ENCODE measurements at places on chromosomes 2 and 18.

DNA sequence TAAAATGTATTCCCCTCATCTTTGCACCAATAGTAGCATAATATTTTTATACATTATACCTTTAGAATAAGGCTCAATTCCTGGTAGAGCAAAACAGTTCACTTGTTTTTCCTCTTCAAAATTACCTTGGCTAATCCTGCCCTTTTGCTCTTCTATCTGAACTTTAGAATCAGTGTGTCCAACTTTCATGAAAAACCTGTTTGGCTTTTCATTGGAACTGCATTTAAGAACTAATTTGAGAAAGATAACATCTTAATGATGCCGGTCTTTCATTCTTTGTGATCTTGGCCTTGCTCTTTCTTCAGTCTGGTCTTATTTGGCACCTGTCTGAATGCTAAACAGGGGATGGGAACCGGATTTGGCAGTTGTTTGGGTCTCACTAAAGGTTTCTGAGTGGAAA lies 112.9 kb upstream of the CD302 start:
- no peak for DNase-seq
- H3K27ac ChIP-seq: no peak overlapping the region
- H3K36me3 ChIP-seq: no peaks in the 10 kb centered on the region
- H3K4me1 ChIP-seq: no peaks in the 10 kb centered on the region

DNA sequence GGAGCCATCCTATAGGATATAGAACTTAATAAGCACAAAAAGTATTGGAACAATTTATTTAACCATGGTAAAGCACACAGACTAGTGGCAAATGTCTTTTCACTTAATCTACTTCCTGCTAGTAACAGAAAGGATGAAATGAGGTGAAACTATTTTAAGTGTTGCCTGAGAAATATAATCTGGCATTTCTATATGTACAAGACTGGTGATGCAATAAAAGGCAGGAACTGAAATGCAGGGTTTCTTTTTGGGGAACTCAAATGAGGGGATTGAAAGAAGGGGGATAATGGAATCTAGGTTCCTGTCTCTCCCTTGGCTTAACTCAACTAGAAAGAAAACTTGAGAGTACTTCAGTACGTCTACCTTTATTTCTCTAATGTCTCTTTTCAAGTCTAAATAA lies 122.3 kb downstream of the MEMO1 start:
- H3K36me3 ChIP-seq: peaks cover 4% of the 10 kb centered on the region
- H3K27ac ChIP-seq: no peak overlapping the region
- H3K4me1 ChIP-seq: no peaks in the 10 kb centered on the region
- H3K27me3 ChIP-seq: no peaks in the 10 kb centered on the region
- peak; percentile 11 for DNase-seq

GRCh38 chr2:85394261-85394681 lies 15.9 kb downstream of the CAPG start:
- peaks cover 7% of the 10 kb centered on the region for H3K4me1 ChIP-seq
- no peak for DNase-seq
- H3K36me3 ChIP-seq: peaks cover 39% of the 10 kb centered on the region
- no peak overlapping the region for H3K4me3 ChIP-seq

- no peak overlapping the region for H3K4me3 ChIP-seq
- H3K4me1 ChIP-seq: no peaks in the 10 kb centered on the region
- peak; percentile 73 for DNase-seq
- no peaks in the 10 kb centered on the region for H3K36me3 ChIP-seq
Observed at GRCh38 chr2:22596306-22596705, 788.7 kb upstream of the KLHL29 start.

DNA sequence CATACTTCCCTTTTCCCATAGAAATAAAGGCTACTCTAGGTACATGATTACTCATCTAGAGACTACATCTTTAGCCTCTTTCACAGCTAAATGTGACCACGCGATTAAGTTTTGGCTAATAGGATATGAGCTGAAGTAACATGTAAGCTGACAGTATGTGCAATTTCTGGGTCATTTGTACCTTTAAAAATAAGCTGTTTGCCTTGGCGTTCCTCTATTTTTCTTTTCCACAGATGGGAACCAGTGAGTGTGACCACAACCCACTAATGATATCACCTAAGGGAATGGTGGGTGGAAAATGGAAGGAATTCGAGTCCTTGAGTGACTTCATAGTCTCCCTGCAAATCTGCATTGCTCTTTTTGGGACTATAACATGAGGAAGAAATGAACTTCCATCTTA lies 11.7 kb upstream of the NABP1 start:
- H3K27me3 ChIP-seq: no peaks in the 10 kb centered on the region
- no peak overlapping the region for H3K27ac ChIP-seq
- H3K4me1 ChIP-seq: no peaks in the 10 kb centered on the region
- H3K36me3 ChIP-seq: no peaks in the 10 kb centered on the region
- no peak overlapping the region for H3K4me3 ChIP-seq
- DNase-seq: no peak

DNA sequence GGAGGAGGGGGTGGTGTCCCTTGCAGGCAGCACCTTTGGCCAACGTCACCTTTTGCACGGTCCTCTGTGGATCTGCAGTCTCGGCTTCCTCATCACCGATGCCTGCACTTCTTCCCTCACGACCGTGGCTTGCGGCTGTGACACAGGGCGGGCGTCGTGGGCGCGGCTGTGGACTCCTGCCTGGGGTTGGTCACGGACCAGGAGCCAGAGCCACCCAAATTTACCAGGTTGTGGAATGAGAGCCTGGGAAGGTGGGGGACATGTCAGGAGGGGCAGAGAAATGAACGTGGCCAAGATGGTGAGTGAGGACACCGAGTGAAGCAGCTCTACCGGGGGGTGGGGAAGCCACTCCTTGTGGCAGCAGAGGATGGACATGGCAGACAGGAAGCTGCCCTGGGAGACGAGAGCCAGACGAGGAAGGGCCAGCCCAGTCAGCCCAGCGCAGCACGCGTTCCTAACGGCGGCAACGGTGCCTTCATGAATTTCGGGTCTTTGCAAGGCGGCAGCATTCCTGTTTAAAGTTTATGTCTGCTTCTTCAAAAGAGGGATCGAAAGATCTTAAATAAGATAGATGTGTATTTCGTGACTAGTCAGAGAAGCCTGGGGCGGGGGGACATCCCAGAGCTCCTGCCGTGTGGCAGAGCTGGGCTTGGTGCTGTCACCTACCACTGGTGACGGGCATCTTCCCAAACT lies 84.2 kb downstream of the LRRFIP1 start:
- H3K36me3 ChIP-seq: peaks cover 31% of the 10 kb centered on the region
- DNase-seq: no peak
- H3K27ac ChIP-seq: no peak overlapping the region
- no peaks in the 10 kb centered on the region for H3K27me3 ChIP-seq

DNA sequence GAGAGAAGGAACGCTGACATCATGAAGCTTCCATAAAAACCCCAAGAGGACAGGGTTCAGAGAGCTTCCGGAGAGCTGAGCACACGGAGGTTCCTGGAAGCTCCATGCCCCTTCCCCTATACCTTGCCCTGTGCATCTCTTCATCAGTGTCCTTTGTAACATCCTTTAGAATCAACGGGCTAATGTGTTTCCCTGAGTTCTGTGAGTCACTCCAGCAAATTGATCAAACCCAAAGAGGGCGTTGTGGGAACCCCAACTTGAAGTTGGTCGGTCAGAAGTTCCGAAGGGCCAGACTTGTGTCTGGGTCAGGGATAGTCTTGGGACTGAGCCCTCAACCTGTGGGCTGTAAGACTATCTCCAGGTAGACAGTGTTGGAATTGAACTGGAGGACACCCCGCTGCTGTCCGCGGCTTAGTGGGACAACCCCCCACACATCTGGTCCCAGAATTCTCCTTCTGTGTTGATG lies 25.9 kb upstream of the GPR55 start:
- no peak overlapping the region for H3K27ac ChIP-seq
- DNase-seq: no peak
- no peaks in the 10 kb centered on the region for H3K4me1 ChIP-seq
- H3K36me3 ChIP-seq: no peaks in the 10 kb centered on the region
- no peak overlapping the region for H3K4me3 ChIP-seq
- H3K27me3 ChIP-seq: peaks cover 4% of the 10 kb centered on the region

DNA sequence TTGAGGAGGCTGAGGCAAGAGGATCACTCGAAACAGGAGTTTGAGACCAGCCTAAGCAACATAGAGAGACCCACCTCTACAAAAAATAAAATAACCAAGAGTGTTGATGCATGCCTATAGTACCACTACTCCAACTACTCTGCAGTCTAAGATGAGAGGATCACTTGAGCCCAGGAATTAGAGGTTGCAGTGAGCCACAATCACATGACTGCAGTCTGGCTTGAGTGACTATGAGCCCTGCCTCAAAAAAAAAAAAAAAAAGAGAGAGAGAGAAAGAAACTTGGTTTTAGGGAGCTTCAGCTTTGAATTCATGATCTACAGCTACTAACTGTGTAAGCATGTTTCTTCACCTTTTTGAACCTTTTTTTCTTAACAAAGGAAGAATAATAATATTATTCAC lies 119.9 kb downstream of the HNMT start:
- H3K4me3 ChIP-seq: no peak overlapping the region
- no peaks in the 10 kb centered on the region for H3K27me3 ChIP-seq
- H3K36me3 ChIP-seq: no peaks in the 10 kb centered on the region
- DNase-seq: no peak
- no peak overlapping the region for H3K27ac ChIP-seq
- peaks cover 5% of the 10 kb centered on the region for H3K4me1 ChIP-seq

- no peak for DNase-seq
- H3K27me3 ChIP-seq: no peaks in the 10 kb centered on the region
- no peaks in the 10 kb centered on the region for H3K36me3 ChIP-seq
- no peak overlapping the region for H3K27ac ChIP-seq
- H3K4me1 ChIP-seq: no peaks in the 10 kb centered on the region
- no peak overlapping the region for H3K4me3 ChIP-seq
Observed at GRCh38 chr2:207490441-207490840, 39.3 kb upstream of the CREB1 start.

GRCh38 chr2:55014962-55015939 lies 35.0 kb downstream of the RTN4 start:
- no peak overlapping the region for H3K4me3 ChIP-seq
- DNase-seq: peak; percentile 65
- no peak overlapping the region for H3K27ac ChIP-seq
- H3K27me3 ChIP-seq: no peaks in the 10 kb centered on the region

- DNase-seq: no peak
- H3K4me1 ChIP-seq: no peaks in the 10 kb centered on the region
- no peak overlapping the region for H3K27ac ChIP-seq
- no peaks in the 10 kb centered on the region for H3K36me3 ChIP-seq
- H3K27me3 ChIP-seq: no peaks in the 10 kb centered on the region
- no peak overlapping the region for H3K4me3 ChIP-seq
Observed at GRCh38 chr2:104368089-104368488, 485.8 kb upstream of the POU3F3 start.

DNA sequence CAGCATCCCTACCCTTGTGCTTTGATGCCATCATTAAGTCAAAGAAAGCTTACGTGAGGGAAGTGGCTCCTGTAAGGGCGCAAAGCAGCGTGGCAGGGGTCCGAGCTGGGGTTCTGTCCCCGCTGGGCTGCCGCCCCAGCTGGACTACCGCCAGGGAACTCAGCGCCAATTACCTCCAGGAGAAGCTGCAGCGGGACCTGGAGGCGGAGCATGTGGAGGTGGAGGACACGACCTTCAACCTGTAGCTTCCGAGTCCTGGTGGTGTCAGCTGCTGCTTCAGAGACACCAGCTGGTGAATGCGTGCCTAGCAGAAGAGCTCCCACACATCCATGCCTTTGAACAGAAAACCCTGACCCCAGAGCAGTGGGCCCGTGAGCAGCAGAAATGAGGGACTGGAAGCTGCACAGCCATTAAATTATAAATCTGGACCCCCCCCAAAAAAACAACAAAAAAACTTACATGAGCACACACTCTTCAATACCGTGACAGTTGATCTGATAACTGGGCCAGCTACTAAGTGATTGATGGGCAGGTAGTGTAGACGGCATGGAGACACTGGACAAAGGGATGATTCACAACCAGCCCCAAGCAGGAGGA lies 20.1 kb upstream of the YES1 start:
- no peak overlapping the region for H3K27ac ChIP-seq
- H3K36me3 ChIP-seq: no peaks in the 10 kb centered on the region
- H3K27me3 ChIP-seq: peaks cover 4% of the 10 kb centered on the region
- H3K4me1 ChIP-seq: peaks cover 8% of the 10 kb centered on the region
- H3K4me3 ChIP-seq: no peak overlapping the region

GRCh38 chr2:202815548-202816360 lies 55.8 kb downstream of the ICA1L start:
- peak; percentile 79 for DNase-seq
- H3K36me3 ChIP-seq: peaks cover 4% of the 10 kb centered on the region
- H3K4me3 ChIP-seq: no peak overlapping the region

- no peak overlapping the region for H3K4me3 ChIP-seq
- H3K27me3 ChIP-seq: peaks cover 2% of the 10 kb centered on the region
- DNase-seq: no peak
- H3K4me1 ChIP-seq: peaks cover 9% of the 10 kb centered on the region
- H3K27ac ChIP-seq: no peak overlapping the region
- H3K36me3 ChIP-seq: no peaks in the 10 kb centered on the region
Observed at GRCh38 chr2:42079737-42080287, 32.0 kb downstream of the PKDCC start.

DNA sequence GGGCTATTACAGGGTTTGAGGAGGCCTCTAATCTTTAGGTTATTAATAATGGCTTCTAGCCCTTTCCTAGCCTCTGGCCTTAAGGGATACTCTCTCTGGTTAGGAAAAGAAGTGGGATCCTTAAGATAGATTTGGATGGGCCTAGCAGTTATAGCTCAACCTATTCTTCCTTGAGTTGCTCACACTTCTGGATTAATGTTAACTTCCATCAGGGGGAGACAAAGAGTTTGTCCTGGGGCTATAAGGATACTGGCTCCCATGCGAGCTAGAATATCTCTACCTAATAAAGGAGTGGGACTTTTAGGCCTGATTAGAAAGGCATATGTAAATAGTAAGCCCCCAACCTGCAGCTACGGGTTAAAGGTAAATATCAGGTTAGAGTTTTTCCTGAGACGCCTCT lies 14.3 kb upstream of the PTH2R start:
- H3K4me3 ChIP-seq: no peak overlapping the region
- DNase-seq: no peak
- no peaks in the 10 kb centered on the region for H3K4me1 ChIP-seq
- H3K36me3 ChIP-seq: no peaks in the 10 kb centered on the region

DNA sequence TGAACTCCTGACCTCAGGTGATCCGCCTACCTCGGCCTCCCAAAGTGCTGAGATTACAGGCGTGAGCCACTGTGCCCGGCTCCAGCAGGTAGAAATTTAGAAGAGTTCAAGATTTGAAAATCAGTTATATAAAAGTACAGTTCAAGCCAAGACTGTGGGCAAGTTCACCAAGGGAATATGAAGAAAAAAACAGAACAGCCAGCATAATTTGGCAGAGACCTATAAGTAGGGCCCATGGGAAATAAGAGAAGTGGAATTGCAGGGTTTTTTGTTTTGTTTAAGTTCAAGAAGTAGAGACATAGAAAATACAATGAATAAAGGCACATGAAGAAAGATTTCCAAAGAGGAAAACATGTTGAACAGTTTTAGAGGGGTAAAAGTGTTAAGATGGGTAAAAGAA lies 57.9 kb downstream of the BAZ2B start:
- H3K36me3 ChIP-seq: no peaks in the 10 kb centered on the region
- H3K27me3 ChIP-seq: no peaks in the 10 kb centered on the region
- no peaks in the 10 kb centered on the region for H3K4me1 ChIP-seq
- no peak overlapping the region for H3K4me3 ChIP-seq

Data from muscle of leg (tissue), 16 donors.